ENCODE measurements at places on chromosomes 2 and 18.

- DNase-seq, result no peak
Observed at GRCh38 chr18:78792094-78792493, 187.5 kb upstream of the SALL3 start.

- DNase-seq, result peak; percentile 32
Observed at GRCh38 chr2:233354971-233355574, 779 bp downstream of the DGKD start.

DNA sequence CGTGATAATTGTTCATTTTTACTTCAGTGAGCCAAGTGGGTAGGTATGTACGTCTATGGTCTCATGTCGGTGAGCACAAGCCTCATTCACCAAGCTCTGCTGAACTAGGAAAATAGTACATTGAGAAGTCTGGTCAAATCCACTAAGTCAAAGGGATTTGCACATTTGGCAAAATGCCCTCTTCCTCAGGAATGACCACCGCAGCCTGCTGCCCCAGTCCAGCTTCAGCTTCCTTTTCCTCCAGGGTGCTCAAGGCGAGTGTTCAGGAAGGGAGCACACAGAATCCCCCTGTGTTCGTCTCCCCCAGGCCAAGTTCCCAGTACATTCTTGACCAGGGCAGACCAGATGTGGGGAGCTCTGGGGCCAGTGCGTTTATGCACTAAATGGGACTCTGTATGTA, 23.0 kb downstream of the TCF7L1 start:
- no peak for DNase-seq

DNA sequence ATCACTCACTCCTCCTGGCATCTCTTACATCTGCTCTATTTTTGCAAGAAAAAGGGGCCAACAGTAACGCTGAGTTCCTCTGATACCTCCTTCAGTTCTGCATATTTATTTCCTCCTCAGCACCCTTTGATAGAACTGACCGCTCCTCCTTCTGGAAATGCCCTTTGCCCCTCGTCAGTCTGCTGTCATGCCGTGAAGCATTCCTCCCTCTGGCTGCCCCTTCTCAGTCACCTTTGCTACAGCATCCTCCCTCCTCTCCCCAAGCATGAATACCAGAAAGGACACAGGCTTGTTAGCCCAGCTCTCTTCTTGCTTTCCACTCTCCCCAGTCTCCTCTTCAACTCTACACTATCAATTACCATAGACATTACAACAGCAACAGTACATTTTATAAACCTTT, 135.4 kb downstream of the NBAS start:
- no peak for DNase-seq

GRCh38 chr2:60739156-60739555, 16.9 kb upstream of the PAPOLG start:
- DNase-seq, result no peak

DNA sequence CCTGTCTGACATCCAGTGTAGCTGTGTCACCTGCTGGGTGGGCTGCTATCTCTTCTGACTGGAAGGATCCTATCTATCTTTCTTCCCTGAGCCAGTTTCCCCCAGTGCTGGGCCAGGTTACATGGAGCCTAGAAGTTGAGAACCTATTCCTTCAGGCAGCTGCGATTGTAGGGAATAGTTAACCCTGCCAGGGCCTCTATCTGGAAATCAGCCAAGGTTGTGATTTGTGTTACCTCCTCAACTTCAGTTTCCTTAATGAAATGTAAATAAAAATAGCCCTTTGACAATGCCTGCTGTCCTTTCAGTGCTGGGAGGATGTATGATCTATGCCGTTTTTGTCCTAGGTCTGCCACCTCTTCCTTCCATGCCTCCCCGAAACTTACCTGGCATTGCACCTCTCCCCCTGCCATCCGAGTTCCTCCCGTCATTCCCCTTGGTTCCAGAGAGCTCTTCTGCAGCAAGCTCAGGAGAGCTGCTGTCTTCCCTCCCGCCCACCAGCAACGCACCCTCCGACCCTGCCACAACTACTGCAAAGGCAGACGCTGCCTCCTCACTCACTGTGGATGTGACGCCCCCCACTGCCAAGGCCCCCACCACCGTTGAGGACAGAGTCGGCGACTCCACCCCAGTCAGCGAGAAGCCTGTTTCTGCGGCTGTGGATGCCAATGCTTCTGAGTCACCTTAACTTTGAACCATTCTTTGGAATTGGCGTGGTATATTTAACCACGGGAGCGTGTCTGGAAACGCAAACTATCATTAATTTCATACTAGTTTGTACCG, 36.6 kb downstream of the GORASP2 start:
- DNase-seq, result no peak

GRCh38 chr18:60838677-60839076, 466.1 kb upstream of the MC4R start:
- no peak for DNase-seq

- DNase-seq, result no peak
Observed at GRCh38 chr2:175834477-175834876, 167.6 kb downstream of the LNPK start.

DNA sequence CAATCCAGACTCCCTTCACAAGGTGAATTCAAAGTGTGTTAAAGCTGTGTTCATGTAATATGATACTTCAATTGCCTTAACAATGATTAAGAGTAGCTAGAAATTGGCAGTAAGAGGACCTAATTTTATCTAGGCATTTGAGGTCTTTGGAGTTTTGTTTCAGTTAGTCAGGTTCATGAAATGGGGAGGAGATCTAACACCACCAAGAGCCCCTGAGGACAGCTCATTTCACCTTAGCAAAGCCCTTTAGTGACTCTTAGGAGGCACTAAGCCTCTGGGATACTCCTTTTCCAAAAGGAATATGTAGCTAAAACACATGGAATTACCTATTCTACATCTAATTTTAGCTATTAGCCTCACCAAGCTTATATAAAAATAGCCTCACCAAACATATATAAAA, 716.5 kb upstream of the RAB6C start:
- DNase-seq, result no peak

- no peak for DNase-seq
Observed at GRCh38 chr2:27370816-27371620, 602 bp downstream of the SNX17 start.

GRCh38 chr2:135925571-135925970, 49.3 kb upstream of the MCM6 start:
- DNase-seq, result no peak

DNA sequence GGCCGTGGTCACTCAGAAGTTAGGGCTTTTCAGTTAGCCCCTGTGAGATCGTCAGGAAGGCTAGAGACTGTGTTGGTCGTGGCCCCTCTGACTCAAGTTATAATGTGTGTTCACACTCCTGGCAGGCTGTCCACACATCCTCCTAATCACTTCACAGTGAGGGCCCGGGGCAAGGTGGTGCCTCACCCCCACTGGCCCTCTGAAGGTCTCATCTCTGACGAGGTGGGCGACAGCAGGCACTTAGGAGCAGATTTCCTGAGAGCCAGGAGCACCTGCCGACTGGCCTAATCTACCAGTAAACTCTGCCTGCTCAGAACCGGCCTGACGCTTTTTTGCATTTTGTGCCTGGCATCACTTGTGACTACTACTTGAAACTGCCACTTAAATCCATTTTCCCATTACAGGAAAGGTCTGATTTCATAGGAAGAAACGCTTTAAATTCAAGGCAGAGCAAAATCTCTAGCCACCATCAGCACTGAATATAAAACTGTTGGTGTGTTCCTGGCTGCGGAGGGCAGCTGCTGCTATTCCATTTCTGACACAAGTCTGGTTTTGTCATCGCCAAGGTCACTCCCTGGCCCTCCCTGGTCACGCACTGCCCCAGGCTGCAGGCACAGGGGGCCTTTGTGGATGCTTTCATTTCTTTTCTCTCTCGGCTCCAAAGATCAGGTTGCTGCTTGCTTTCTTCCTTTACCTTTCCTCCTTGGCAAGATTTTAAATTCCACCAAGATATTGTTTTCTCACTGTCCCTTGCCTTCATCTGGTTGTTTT, 48.0 kb downstream of the RAB12 start:
- DNase-seq, result peak; percentile 50

GRCh38 chr2:25251422-25252273, 83.3 kb upstream of the POMC start:
- DNase-seq, result no peak

DNA sequence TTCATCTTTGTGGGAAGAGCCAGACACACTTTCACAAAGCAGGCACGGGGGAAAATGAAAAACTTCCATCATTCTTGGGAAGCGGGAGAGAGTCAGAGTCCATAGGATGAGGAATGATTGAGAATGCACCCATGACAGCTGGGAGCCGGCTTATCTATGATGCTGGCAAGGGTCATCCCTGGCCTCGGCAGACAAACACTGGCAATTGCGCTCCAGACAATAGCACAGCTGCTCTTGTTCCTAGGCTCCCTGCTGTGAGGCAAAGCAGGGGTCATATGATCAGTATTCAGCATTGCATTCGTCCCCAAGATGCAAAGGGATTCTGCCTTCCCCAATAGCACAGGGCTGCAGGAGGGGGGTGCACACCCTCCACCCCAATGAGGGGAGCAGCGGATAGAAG, 33.0 kb downstream of the CYRIA start:
- DNase-seq, result peak; percentile 57
